CMK (cell line): ENCODE measurements at places on chromosomes 13 and 19.

GRCh38 chr19:53041366-53041765 lies 3.2 kb upstream of the ERVV-2 start:
- no peak for DNase-seq

GRCh38 chr19:12198136-12198535 lies 35.2 kb downstream of the ZNF136 start:
- DNase-seq = no peak

- DNase-seq = no peak
Observed at GRCh38 chr13:98905199-98905598, 72.7 kb downstream of the DOCK9 start.

GRCh38 chr19:5934069-5934401 lies 20.0 kb downstream of the CAPS start:
- DNase-seq = no peak

DNA sequence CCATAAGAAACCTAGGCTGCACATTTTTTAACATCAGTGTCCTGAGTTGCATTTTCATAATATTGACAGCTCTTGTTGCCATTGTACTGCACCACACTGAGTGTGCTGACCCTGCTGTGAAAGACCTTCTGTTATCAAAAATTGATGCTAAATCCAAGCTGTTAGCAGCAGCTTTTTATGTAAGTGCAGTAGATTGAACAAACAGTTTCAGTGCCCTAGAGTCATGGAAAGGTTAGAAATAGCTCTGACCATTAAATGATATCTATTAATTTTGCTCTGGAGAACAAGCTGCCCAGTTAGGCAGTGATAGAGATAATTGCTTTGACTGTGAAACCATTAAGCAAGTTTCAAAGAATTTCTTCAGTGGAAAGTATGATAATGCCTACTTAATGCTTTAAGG lies 1289.2 kb upstream of the PCDH20 start:
- DNase-seq = no peak

DNA sequence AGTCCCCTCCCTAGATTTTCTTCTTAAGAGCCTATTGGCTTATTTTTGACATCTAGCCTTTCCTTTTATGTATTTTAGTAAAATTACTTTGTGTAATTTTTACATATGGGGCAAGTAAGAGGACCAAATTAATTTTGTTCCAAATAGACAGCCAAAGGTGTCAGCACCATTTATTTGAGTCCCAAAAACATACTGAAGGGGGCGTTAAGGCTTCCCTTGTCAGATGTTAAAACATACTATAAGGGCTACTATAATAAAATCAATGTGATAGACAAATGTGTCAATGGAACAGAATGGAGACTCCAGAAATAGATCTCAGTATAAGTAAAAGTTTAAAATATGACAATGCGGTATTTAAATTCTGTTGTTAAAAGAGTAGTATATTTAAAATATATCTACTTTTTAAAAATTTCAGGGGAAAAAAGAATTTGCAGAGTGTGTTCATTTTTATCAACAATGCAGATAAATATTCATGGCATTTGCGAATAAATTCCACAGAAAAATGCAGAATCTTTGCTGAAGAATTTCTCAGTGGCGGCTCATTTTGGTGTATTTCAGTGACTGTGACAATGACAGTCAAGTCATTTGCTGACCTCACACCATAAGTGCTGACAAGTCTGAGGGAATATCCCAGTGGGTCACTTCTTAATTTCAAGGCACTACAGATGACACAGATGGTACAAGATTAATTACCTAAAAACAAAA lies 133.7 kb downstream of the MTUS2 start:
- no peak for DNase-seq

DNA sequence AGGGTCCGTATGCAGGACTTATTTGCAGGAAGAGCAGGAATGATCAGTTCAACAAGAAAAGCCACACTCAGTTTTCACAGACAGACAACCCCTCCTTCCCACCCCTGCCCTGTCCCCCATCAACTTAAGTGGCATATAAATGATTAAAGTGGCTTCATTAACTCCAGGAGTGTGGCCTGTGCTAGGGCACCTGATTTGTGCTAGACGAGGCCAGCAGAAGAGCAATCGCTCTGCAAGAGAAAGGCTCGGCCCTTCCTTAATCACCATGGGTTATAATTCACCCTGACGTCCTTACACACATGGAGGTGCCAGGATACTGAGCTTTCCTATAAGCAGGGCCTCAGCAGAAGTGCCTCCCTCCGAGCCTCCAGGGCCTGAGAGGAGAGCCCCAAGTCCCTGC lies 14.6 kb downstream of the C19orf12 start:
- no peak for DNase-seq
